ENCODE measurements at places on chromosomes 4 and X.

DNA sequence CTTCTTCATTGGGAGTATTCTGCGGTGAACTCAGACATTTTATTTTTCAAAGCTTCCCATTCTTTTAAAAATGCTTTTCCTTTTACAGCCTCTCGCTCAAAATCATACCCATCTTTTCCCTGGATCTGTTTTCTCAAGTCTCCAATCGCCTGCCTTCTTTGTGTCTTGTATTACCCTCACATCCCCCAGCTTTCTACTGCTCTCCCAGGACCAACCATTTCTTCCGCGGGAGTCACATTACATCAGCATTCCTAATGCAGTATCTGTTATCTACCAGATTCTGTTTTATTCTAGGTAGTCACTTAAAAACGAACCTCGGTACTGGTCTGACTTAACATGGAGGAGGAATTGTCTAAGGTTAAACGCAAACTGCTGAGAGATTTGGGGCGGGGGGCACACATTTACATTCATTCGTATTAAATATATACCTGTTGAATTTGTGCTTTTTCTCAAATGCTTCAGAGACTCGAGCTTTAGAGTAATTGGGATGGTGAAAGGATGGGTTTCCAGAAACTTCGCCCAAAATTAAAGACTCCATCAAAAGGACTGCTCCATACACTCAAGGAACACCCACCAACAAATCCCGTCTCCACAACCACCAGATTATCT lies 493 bp upstream of the UCHL1 start:
- DNase-seq = no peak

DNA sequence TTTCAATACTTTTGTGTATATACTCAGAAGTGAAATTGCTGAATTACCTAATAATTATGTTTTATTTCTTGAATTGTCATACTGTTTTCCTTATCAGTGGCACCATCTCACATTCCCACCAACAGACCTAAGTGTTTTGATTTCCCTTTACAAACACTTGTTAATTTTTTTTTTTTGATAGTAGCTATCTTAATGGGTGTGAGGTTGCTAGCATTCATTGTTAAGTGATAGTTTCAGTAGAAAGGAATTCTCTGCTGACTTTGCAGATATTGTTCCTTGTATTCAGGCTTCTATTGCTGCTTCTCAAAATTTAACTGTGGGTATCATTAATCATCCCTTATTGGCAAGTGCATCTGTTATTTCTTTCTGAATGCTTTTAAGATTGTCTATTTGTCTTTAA lies 927.5 kb upstream of the SLIT2 start:
- DNase-seq = no peak

GRCh38 chr4:107896646-107897045 lies 34.7 kb upstream of the CYP2U1 start:
- no peak for DNase-seq

DNA sequence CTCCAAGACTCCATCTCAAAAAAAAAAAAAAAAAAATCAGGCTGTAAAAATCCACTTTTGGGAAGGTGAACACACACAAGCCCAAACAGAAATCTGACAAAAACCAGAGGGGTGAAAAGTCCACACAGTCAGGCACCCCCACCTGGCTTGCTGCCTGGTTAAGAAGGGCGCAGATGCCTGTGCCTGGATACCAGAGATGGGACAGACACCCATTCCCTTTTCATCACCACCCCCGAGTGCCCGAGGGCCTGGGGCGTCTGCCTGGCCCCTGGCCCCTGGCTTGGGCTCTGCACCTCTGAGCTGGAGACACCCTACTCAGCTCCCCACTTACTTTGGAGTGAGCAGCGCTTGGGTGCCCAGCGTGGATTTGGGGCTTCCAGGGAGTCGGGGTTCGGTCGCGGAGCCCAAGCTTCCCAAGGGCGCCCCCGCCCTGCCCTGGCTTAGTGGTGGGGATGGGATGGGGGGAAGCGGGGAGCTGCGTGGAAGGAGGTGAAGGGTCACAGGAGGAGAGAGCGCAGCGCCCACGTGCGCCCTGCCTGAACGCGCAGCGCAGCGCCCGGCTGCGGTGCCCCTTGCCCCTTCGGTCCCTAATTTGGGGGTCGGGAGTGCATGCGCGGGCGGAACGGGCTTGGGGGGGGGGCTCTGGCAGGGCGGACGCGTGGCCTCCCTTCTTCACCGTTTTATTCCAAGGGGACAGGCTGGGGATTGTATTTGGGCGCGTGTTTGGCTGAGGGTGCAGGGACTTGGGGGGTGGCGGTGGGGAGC lies 11.3 kb downstream of the SHOX start:
- no peak for DNase-seq

DNA sequence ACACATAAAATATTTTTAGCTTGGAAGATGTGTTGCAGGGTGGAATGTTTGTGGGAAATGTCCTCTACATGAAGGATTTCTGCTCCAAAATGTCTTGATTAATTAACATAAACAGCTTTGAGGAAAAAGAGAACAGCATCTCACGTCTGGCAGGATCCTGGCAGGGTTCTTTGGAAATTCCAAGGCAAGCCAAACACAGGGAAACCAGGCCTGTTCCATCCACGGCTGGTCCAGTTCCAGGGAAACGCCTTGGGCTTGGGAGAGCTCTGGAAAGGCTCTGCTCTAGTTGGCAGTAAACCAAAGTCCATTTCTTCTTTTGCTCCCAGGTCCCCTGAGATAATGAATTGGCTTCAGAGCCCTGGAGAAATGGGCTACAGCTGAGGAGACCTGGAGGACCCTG lies 42.4 kb upstream of the GAB1 start:
- DNase-seq = no peak

- DNase-seq = no peak
Measured at GRCh38 chr4:89069481-89069880, 12.5 kb upstream of the FAM13A start.

DNA sequence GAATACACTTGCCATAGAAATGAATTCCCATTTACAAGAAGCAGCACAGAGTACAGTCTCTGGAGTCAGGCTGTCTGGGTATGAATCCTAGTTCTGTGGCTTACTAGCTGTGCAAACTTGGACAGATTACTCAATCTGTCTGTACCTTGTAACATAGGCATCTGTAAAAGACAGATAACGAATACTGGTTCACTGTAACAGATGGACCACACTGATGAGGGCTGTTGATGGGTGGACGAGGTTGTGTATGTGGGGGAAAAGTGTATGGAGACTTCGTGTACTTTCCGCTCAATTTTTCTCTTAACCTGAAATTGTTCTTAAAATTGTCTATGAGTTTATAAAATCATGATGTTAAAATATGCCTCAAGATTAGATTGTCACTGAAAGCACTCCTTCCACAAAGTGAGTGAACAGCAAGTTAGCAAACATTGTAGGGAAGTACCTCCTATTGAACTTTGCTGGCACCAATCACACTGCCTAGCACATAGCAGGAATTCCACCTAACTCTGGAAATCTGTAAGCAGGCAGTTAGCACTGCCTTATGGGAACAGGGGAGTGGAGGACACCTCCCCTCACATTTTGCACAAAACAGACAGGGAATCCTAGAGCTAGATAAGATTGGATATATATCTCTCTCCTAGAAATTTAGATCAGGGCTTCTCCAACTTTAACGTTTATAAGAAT lies 6.5 kb upstream of the EXOSC9 start:
- DNase-seq = no peak

- DNase-seq = no peak
Measured at GRCh38 chr4:122966201-122966600, 43.8 kb upstream of the NUDT6 start.

DNA sequence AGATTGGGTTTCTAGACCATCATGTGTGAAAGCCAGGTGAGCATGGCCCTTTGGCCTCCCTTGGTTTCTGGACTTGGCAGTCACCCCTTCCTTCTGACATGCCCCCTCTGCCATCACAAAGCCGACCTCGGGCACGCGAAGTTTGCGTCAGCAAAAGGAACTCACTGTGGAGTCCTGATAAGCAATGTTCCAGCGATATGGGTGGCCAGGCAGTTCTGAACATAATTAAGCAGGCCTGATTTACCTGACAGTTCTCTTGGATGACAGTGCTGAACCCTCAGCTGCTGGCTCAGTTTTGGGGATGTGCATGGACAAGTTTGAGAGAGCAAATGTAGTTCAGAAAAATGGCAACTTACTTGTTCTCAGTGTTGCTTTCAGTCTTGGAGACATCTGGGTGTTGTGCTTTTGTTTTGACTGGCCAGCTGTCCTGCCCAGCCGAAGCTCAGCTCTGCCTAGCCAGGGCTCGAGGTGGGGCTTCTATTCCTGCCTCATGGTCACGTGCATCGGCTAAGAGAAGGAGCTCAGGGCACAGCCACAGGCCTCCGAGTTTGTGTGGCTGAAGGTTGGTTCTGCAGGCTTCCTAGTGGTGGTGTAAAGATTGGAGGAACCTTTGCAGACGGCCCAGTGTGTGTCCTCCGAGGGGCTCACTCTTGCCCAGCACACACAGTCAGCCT lies 78.3 kb downstream of the CLDN34 start:
- DNase-seq = no peak

- DNase-seq = no peak
Measured at GRCh38 chr4:111792632-111793031, 352.6 kb upstream of the FAM241A start.

GRCh38 chr4:88147799-88148217 lies 10.6 kb downstream of the ABCG2 start:
- no peak for DNase-seq

DNA sequence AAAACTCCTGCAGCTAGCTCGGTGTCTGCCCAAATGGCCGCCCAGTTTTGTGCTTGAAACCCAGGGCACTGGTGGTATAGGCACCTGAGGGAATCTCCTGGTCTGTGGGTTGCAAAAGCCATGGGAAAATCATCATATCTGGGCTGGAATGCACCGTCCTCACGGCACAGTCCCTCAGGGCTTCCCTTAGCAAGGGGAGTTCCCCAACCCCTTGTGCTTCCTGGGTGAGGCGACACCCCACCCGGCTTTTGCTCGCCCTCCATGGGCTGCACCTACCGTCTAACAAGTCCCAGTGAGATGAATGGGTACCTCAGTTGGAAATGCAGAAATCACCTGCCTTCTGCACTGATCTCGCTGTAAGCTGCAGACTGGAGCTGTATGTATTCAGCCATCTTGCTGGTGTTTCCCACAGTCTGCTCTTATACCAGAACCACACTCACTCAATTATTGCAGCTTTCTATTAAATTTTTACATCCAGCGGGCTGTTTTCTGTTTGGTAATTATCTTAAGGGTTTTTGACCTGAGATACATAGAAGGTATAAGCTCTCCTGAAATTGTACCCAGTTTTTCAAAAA lies 36.7 kb upstream of the NPNT start:
- no peak for DNase-seq

GRCh38 chr4:156243015-156243414 lies 289.3 kb upstream of the CTSO start:
- no peak for DNase-seq

- DNase-seq = no peak
Measured at GRCh38 chr4:169015186-169015623, 5.2 kb upstream of the CBR4 start.

- DNase-seq = no peak
Measured at GRCh38 chrX:44989995-44990770, 117.2 kb downstream of the KDM6A start.

- DNase-seq = no peak
Measured at GRCh38 chrX:49754233-49754857, 58.6 kb upstream of the PAGE1 start.

DNA sequence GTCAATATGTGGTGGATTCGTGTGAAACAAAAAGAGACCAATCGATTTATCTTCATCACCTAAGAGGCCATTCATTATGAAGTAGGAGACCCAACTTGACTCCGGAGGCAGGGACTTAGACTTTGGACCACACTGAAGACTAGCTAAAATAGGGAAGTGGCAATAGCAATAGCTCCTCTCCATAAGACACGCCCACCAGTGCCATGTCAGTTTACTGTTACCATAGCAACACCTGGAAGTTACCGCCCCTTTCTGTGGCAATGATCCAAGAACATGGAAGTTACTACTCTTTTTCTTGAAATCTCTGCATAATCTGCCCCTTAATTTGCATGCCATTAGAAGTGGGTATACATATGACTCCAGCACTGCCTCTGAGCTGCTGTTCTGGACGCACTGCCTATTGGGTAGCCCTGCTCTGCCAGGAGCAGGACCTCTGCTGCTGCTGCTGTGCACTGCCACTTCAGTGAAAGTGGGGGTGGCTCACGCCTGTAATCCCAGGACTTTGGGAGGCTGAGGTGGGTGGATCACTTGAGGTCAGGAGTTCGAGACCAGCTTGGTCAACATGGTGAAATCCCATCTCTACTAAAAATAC lies 163.2 kb downstream of the PRKX start:
- no peak for DNase-seq

DNA sequence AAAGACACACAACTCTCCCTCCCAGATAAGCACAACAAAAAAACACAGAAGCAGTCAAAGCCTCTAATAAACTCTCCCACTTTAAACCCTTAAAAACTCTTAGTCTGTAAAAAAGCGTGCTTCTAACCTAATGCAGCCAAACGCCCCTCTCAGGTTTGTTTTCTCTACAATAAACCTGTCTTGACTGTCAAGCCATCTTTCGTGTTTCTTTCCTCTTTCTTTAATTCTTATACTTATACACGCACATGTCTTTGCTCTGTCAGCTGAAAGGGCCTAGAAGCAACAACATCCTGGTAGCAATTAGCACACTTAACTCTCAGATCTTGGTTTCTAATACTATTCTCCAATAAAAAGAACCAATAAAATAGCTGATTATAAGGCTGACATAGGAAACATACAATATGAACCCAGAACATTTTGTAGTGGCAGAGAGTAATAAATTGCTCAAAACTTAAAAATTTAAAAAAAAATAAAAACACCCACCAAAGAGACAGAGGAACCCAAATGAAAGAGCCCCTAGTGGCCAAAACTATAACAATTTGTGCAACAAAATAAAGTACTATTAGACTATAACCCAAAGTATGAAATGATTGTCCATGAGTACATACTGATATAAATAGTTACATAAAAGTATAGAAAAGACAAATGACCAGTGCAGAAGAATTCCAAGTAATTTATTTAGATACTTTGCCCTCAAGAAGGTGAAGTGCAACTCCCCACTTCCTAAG lies 440.4 kb upstream of the ADGRL3 start:
- DNase-seq = no peak

GRCh38 chr4:116126794-116127193 lies 958.6 kb downstream of the TRAM1L1 start:
- no peak for DNase-seq

- no peak for DNase-seq
Measured at GRCh38 chrX:122418758-122419157, 765.3 kb upstream of the GRIA3 start.

GRCh38 chr4:152217896-152218295 lies 318.0 kb downstream of the FBXW7 start:
- no peak for DNase-seq

DNA sequence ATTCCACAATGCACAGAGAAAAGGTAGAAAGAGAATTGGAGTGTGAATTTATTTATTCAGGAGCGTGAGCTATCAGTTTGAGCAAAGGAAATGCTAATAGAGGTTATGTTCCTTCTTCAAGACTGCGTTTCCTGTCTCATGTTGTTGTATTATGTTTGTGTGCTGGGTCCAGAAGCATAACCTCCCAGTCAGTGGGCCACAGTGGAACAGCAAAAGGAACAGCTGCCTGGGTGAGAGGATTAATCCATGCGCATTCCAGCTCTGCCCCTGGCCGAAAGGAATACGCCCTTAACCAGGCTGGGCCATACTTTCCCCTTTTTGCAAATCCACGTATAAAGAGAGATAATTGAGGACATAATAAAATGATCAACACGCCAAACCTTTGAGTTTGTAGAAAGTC lies 32.4 kb upstream of the ARX start:
- DNase-seq = no peak

All from stimulated activated CD4-positive, alpha-beta T cell treated with anti-CD3 and anti-CD28 coated beads, TNF-alpha, amount 100 ng/mL, for 4 hours (primary cell).